A549 treated with Hydrocortisone at 1 μM for 4 hours (cell line): ENCODE measurements at places on chromosomes 16 and 17. TPM values are rescaled to one million over a fixed set of nuclear protein-coding genes. Genes with fewer than 3 reads are reported as not detected.

CDH3 gene
- 0.17 to 0.38 TPM (median 0.31 TPM) in 5 replicates for total RNA-seq

TCF25 gene
- total RNA-seq, result 68.0 to 80.0 TPM (median 71.4 TPM) in 5 replicates

GPR179 gene
- total RNA-seq, result 0.02 to 0.05 TPM (median 0.03 TPM) in 5 replicates

CPPED1 gene
- total RNA-seq, result 25.6 to 27.6 TPM (median 27.1 TPM) in 5 replicates

CFAP119 gene
- 5.2 to 9.2 TPM (median 8.2 TPM) in 5 replicates for total RNA-seq

TCAP gene
- total RNA-seq, result 0.70 to 1.2 TPM (median 0.93 TPM) in 5 replicates

MT1H gene
- total RNA-seq, result not detected in 5 replicates

KRT31 gene
- total RNA-seq, result not detected in 5 replicates

ZMYND15 gene
- 0.31 to 0.51 TPM (median 0.41 TPM) in 5 replicates for total RNA-seq

NACA2 gene
- 0.15 TPM in 1 of 5 replicates, not detected in the others for total RNA-seq

SGSH gene
- total RNA-seq, result 20.1 to 25.4 TPM (median 23.5 TPM) in 5 replicates

NPIPA7 gene
- total RNA-seq, result 7.5 to 14.1 TPM (median 11.1 TPM) in 5 replicates

NDUFB10 gene
- total RNA-seq, result 245 to 283 TPM (median 249 TPM) in 5 replicates

SERPINF2 gene
- total RNA-seq, result 2.9 to 3.8 TPM (median 3.2 TPM) in 5 replicates

LUC7L gene
- 39.7 to 48.5 TPM (median 45.4 TPM) in 5 replicates for total RNA-seq

MYH8 gene
- total RNA-seq, result not detected in 5 replicates

NPIPB9 gene
- total RNA-seq, result 1.1 to 2.0 TPM (median 1.7 TPM) in 5 replicates

TM4SF5 gene
- total RNA-seq, result 0.21 to 1.0 TPM (median 0.47 TPM) in 5 replicates

TEKT1 gene
- total RNA-seq, result 0.03 to 0.27 TPM (median 0.16 TPM) in 5 replicates

SEPTIN12 gene
- not detected in 5 replicates for total RNA-seq

WNT9B gene
- total RNA-seq, result not detected in 5 replicates

LDAF1 gene
- total RNA-seq, result 17.2 to 27.2 TPM (median 18.2 TPM) in 5 replicates

EVPLL gene
- not detected in 5 replicates for total RNA-seq

DYNLL2 gene
- total RNA-seq, result 23.5 to 25.9 TPM (median 24.0 TPM) in 5 replicates

CA7 gene
- total RNA-seq, result 0.09 TPM in 1 of 5 replicates, not detected in the others

TMC7 gene
- 5.2 to 7.6 TPM (median 6.9 TPM) in 5 replicates for total RNA-seq

TNP2 gene
- not detected in 5 replicates for total RNA-seq

RNF112 gene
- total RNA-seq, result 0.48 to 0.71 TPM (median 0.62 TPM) in 5 replicates

OTOP2 gene
- 0.06 to 0.12 TPM (median 0.08 TPM) in 5 replicates for total RNA-seq

CDK5R1 gene
- total RNA-seq, result 5.7 to 6.7 TPM (median 6.1 TPM) in 5 replicates

PIRT gene
- not detected in 5 replicates for total RNA-seq

G6PC1 gene
- 0.14 TPM in 1 of 5 replicates, not detected in the others for total RNA-seq

SLC12A3 gene
- 0.10 TPM in 1 of 5 replicates, not detected in the others for total RNA-seq

PPY gene
- total RNA-seq, result 0.23 to 0.44 TPM (median 0.29 TPM) in 3 of 5 replicates, not detected in the others

NEUROD2 gene
- not detected in 5 replicates for total RNA-seq

GAST gene
- 0.38 to 0.59 TPM in 2 of 5 replicates, not detected in the others for total RNA-seq

TMC6 gene
- 8.3 to 12.5 TPM (median 10.2 TPM) in 5 replicates for total RNA-seq

GPR142 gene
- not detected in 5 replicates for total RNA-seq

C16orf89 gene
- not detected in 5 replicates for total RNA-seq

SLX1B gene
- 58.1 to 88.2 TPM (median 81.4 TPM) in 5 replicates for total RNA-seq

ITGA3 gene
- 360 to 414 TPM (median 396 TPM) in 5 replicates for total RNA-seq

TP53TG3D gene
- 0.99 to 1.6 TPM (median 1.3 TPM) in 5 replicates for total RNA-seq

PRR11 gene
- 47.2 to 64.9 TPM (median 54.9 TPM) in 5 replicates for total RNA-seq

C16orf96 gene
- total RNA-seq, result 0.05 to 0.08 TPM (median 0.06 TPM) in 4 of 5 replicates, not detected in the other

CRYBA1 gene
- not detected in 5 replicates for total RNA-seq

CACNG1 gene
- total RNA-seq, result 0.08 to 0.21 TPM (median 0.13 TPM) in 5 replicates
